ENCODE measurements at places on chromosomes 7 and 10.

- DNase-seq: no peak
Observed at GRCh38 chr10:103493362-103493915, at the start of gene NEURL1. Gene NEURL1 (plus strand): TSS chr10:103493705. CDS start chr10:103494388, 683 bp downstream.

- DNase-seq: no peak
Observed at GRCh38 chr7:128153436-128153835, 87.6 kb upstream of the LEP start.

DNA sequence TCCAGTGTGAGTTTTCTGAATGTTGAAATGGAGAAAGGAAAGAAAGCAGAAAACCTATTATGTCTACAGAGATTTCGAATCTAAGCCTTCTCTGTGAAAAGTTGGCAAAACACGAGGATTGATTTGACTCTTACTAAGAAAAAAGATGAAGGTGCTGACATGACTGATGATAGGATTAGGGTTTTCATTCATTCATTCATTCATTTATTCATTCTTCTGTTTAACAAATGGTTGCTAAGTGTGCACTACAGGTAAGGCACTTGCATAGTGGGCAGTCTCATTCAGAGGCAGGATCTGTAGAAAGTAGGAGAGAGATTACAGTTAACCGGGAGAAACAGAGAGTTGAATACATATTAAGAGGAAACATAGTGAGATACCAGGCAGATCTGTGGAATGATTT lies 137.1 kb downstream of the ZNF365 start:
- no peak for DNase-seq

DNA sequence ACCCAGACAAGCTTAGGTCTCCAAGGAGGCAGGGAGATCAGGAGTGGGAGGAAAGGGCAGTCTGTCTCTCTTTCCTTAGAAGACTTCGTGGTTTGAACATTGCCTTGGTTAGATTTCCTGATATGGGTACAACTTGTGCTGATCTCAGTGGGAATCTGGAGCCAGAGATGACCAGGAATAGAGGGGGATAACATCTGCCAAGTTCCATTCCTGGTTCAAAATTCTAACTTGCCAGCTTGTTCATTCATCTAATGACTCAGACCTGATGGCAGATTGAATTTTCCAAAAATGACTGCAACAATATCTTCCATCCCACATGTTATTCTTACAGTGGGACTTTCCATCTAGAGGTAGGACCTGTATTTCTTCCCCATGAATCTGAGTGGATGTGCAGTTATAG lies 394.3 kb upstream of the PODXL start:
- no peak for DNase-seq

- DNase-seq: no peak
Observed at GRCh38 chr7:155402941-155403340, 55.0 kb upstream of the EN2 start.

All from HepG2 (cell line).